ENCODE measurements at places on chromosomes 7 and 10.

- no peak for DNase-seq
Measured at GRCh38 chr10:132110713-132111112, 45.0 kb downstream of the JAKMIP3 start.

DNA sequence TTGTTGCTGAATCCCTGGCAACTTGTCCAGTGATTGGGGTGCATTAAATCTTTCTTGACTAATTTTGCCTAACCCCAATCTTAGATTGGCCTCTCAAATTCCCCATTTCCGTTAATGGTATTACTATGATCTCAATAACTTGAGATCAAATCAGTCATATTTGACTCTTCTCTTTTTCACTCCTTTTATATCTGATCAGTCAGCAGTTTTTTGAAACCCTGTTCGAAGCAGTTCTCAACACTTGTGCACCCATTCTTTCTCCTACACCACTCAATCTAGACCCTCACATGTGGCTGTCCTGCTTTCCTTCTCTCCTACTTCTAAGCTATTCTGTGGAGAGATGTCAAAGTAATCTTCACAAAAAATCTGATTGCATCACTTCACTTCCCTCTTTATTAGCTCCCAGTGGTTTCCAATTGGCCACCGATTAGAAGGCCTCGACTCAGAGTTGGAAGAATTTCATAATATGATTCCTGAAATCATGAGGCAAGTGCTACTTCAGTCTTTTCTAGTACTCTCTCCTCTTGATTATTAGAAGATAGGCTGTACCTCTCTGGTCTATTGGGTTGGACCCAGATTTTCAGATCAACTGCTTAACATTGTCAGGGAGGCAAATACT is 128.9 kb downstream of the ZNF365 start:
- no peak for DNase-seq

- DNase-seq = no peak
Measured at GRCh38 chr10:112287844-112288243, 4.6 kb downstream of the TECTB start.

DNA sequence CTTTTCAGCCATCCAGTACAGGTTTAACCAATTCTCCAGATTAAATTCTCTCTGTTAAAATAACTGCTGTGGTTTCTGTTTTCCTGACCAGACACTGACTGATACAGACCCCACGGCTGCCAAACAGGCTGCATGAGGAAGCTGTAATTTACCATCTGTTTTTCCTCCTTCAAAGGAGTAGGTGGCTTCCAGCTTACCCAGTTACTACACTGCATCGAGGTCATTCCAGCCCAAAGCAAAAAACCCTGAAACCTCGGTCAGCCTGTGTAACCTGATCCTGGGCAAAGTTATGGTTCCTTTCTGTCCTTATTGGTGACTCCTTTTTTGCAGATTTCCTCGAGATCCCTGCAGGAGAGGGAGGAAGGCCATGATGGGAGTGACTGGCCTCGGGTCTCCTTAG is 27.9 kb upstream of the LOXL4 start:
- no peak for DNase-seq

DNA sequence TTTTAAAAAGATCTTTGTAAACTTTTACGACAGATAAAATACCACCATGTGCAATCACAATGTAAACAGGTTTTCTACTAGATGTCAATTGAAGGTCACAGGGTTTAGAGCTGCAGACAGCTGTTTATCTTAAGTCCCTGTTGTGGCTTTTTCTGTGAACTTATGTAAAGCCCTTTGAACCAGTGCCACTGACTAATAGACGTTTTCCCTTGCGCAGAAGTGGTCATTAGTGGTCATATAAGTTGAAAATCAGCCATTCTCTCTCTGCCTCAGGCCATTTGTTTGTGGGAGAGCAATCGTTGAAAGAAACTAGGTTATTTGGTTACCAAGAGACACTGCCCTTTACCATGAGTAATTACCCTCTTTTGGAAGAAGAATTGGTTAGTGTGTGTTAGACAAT is 23.9 kb downstream of the CACNB2 start:
- no peak for DNase-seq

DNA sequence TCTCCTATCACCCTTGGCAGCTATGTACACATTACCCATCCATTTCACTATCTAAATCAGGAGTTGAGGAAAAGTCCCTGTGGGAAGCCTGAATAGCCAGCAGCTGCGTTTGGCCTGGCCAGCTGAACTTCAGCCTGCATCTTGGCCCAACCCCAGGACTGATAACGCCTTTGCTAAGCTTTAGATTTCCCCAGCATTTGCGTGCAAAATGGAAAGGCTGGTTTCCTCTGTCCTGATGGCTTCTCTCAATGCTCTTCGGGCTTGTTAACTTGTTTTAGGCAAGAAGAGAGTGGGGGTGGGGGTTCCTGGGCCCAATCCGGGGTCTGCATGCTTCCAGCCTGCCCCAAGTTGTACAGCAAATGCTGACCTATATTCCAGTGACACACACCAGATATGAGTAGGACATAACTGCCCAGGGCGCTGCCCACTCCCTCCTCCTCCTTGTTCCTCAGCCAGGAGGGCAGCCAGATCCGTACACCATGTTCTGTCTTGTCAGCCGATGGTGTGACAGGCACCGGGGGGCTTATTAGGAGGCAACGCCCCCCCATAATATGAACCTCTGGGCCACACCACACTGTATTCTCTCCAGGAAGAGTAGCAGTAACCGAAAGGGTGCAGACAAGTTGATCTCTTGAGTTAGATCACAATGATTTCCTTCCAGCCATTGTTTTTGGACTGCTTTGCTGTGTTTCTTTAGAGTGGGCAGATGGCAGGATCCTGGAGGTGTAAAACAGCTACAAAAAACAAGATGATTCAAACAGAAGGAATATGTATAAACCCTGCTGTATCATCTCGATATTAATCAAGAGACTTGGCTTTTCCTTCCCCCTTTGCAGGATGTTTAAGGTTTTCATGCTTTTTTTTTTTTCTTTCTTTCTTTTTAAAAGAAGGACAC is 339.0 kb downstream of the RNLS start:
- no peak for DNase-seq

GRCh38 chr7:93148144-93148543 is at the start of gene SAMD9L:
SAMD9L (minus strand) TSS chr7:93148385; CDS start chr7:93135971, 12,414 bp downstream.
- no peak for DNase-seq

GRCh38 chr10:13100349-13101294 is 659 bp downstream of the OPTN start:
- DNase-seq = no peak

GRCh38 chr7:42661312-42661711 is 250.6 kb downstream of the C7orf25 start:
- DNase-seq = no peak

GRCh38 chr10:127414024-127414423 is 135.1 kb upstream of the NPS start:
- DNase-seq = no peak

GRCh38 chr7:102000123-102000522 is 182.7 kb downstream of the CUX1 start:
- no peak for DNase-seq

GRCh38 chr7:11317766-11318165 is 344.1 kb downstream of the PHF14 start:
- no peak for DNase-seq

GRCh38 chr10:3290550-3290949 is 118.0 kb upstream of the PITRM1 start:
- DNase-seq = no peak

GRCh38 chr10:106826716-106827115 is 337.8 kb downstream of the SORCS1 start:
- no peak for DNase-seq

- DNase-seq = no peak
Measured at GRCh38 chr7:128092221-128092620, 61.0 kb upstream of the LRRC4 start.

- no peak for DNase-seq
Measured at GRCh38 chr7:140190588-140190987, 13.8 kb upstream of the KDM7A start.

DNA sequence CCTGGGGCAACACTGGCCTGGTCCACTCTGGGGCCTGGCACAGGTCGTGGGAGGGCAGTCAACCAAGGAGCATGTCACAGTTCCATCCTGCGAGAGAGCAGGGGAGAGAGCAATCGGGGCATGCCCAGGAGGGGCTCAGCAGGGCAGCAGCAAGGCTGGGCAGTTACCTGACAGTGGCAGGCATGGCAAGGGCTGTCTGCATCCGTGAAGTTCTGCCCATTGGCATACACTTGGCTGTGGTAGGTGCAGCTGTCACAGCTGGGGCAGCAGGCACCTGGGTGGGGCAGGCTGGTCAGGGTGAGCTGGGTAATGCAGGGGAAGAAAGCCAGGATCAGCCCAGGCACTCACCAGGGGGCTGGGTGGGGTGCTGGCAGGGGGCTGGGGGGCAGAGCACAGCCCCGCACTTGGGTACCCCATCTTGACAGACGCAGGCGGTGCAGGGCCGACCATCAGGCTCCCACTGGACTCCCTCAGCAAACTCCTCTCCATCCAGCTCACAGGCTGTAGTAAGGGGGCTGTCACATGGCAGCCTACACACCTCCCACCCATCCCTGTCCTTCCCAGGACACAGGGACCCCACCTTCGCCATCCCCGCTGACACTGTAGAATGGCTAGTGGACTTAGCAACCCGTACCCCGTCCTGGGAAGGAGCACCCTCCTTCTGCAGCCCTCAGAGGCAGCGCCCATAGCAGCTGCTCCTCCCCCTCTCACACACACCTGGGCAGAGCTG is 17.8 kb downstream of the KCP start:
- DNase-seq = no peak

DNA sequence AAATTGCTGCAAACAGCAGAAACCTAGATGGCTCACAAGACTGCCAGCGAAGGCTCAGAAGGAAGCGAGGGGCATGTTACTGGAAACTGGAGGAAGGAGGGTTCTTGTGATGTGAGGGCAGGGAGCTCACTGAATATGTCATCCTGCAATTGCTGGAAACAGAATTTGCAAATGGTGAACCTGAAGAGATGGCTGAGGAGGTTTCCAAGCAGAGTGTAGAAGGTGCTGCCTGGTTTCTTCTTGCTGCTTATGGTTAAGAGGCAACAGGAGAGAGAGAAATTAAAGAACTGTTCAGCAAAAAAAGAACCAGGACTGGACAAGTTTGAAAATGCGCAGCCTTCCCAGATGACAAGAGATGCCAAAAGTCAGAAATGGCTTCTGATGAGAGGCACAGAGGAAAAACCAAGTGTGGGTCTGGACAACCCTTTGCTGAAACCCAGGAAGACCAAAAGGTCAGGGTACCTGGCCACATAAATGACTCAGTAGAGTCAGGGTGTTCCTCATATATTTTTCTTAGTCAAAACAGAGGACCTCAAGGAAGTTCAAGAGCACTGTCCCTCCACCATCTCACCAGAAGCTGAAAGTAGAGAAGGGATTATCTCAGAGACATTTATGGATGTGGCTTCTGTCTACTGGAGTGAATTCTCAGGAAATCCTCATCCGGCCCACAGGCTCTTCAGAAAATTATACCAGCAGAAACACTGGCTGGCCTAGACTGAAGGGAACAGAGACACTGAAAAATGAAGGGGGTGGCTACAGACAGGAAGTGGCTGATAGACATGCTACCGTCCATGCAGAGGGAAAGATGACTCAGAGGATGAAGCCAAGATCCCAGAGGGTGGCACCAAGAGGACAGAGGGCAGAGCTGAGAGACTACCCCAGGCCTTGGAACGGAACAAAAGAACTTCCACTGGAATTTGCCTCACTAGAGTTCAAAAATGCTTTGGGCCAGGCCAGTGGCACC is 10.1 kb downstream of the PAPOLB start:
- DNase-seq = no peak
